ENCODE measurements at places on chromosomes 5 and 9.

GRCh38 chr5:118863345-118863744 is 125.0 kb downstream of the DTWD2 start:
- no peak for DNase-seq

GRCh38 chr5:74200560-74200959 is 440.0 kb downstream of the ENC1 start:
- DNase-seq, result no peak

DNA sequence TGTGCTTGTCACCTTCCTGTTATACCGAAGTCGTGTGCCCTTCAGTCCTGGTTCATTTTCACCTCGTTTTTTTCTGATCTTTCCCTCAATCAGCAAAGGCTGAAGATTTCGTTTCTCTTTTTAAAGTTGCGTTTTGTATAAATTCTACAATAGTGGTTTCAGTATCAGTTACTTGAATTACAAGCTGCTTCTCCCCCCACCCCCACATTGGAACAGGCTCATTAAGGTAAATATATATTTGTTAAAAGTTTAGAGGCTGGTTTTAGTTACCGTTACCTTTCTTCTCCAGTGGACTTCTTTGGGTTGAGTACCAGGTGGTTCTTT is 881 bp downstream of the SUB1 start:
- DNase-seq, result no peak

GRCh38 chr5:164181604-164182003 is 676.2 kb downstream of the MAT2B start:
- DNase-seq, result no peak
